ENCODE measurements at places on chromosomes 3 and 15.

GRCh38 chr3:67292356-67293121 is 294.4 kb downstream of the KBTBD8 start:
- DNase-seq, result no peak

- no peak for DNase-seq
Observed at GRCh38 chr3:67898916-67899315, 244.5 kb upstream of the SUCLG2 start.

DNA sequence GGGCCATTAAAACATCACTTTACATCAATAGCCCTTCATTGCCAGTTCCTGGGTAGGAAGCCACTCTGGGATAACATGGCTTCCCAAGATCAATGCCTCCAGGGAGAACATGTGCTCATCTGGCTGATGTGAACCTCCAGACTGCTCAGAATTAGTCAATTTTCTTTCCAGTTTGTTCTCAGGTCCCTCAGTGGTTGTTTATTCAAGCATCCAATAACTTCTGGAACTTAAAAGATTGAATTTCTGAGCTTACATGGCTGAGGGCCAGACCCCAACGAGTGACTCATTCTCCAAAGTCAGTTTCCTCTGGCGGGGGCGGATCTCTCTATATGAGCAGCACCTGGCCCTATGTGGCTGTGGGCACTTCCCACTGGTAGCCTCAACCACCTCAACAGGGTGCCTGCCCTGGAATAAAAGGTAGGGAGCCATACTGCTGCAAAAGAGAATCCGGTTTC is 34.0 kb downstream of the LYZL4 start:
- peak; percentile 46 for DNase-seq

DNA sequence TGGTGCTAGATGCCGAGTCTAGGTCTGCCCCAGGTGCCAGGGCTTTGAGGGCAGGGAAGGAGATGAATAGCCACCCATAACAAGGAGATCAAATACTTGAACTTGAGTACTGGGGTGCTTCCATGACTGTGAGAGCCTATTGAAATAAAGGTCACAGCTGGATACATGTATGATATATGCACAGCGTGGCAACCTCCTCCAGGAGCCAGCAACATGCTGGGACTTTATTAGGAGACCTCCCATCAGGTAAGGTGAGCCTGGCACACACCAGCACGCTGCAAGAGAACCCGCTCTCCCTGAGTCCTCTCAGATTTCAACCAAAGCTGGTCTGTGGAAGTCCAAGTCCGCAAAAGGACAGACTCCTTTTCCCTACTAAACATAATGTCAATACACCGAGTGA is 10.5 kb upstream of the HES1 start:
- no peak for DNase-seq

GRCh38 chr15:100769043-100769974 is 110.3 kb upstream of the ALDH1A3 start:
- no peak for DNase-seq

DNA sequence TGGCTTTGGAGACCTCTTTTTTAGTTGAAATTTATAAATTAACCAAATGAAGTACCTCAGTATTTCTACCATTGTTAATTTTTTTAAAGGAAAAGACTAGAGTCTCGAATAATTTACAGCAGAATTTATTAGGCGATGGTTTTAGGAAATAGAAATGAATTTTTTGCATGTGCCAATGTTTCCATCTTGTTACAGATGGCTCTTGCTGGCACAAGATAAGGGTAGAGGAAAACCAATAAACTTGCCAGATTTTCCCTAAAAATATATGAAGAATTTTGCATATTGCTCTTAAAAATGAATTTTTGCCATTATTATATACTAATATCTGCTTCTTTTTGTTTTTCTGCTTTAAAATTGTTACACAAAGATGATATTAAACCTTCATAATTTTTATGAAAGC is 380.7 kb downstream of the NLGN1 start:
- DNase-seq, result no peak
